Gastroesophageal sphincter (tissue), 4 donors: ENCODE measurements at places on chromosomes 4 and X. TPM values are rescaled to one million over a fixed set of nuclear protein-coding genes. Genes with fewer than 3 reads are reported as not detected.

GRCh38 chr4:113809311-113809710 lies 47.8 kb upstream of the CAMK2D start:
- ATAC-seq = no peak

GRCh38 chr4:47473141-47473750 lies 9.7 kb upstream of the COMMD8 start:
- no peak for ATAC-seq

- no peak for ATAC-seq
Observed at GRCh38 chr4:106369456-106370060, 980 bp upstream of the GIMD1 start.

GRCh38 chr4:184416913-184417734 lies 57.2 kb downstream of the IRF2 start:
- ATAC-seq = peak; percentile 37

- ATAC-seq = no peak
Observed at GRCh38 chr4:147863111-147863747, 131.3 kb downstream of the ARHGAP10 start.

DNA sequence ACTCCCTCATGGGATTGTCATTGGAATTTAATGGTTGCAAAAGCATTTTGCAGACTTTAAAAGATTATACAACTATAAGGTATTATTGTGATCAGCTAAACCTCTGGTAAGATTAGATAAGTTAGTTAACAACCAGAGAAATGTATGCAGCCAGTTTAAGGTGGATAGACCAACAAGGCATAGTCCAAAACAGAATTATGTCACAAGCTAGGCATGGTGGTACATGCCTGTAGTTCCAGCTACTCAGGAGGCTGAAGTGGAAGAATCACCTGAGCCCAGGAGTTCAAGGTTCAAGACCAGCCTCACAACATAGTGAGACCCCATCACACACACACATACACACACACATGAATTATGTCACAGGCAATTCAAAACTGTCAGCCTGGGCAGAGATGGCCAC lies 54.7 kb upstream of the KLHL13 start:
- no peak for ATAC-seq

DNA sequence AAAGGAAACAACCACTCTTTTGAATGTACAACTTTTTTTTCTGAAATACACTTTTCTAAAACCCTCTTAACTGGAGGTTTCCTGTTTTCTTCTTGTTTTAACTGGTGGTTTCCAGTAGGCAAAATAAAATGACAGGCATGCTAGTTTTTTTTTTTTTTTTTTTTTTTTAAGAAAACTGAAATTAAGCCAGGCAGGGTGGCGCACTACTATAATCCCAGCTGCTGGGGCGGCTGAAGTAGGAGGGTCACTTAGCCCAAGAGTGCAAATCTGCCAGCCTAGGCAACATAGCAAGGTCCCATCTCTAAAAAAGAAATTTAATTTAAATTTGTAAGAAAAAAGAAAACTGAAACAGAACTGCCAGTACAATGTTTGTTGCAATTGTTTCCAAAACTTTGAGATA lies 44.0 kb downstream of the TMEM144 start:
- ATAC-seq = no peak

DNA sequence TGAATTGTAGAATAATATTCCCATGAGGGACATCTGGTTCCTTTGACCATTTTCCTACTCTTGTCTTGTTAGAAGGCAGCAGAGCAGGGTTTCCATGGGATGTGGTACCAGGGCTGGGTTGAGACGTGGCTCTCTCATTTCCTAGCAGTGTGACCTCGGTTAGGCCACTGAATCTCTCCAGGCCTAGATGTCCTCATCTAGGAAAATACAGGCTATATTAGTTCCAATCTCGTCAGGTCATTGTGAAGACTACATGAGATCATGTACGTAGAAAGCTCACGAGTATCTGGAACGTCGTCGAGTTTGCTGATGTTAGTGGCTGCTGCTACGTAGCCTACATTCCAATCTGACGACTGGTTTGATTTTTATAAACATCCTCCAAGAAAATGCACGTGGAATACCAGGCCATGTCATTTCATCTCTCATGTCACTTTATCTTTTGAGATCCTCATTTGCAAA lies 278.2 kb upstream of the GATB start:
- peak; percentile 74 for ATAC-seq

- ATAC-seq = no peak
Observed at GRCh38 chrX:145840531-145840930, 22.9 kb downstream of the SLITRK2 start.

GRCh38 chrX:28099166-28099565 lies 117.9 kb upstream of the DCAF8L1 start:
- ATAC-seq = no peak

GRCh38 chr4:123870216-123870876 lies 473.8 kb downstream of the SPRY1 start:
- ATAC-seq = no peak

KIT gene
- total RNA-seq = 39.4 TPM
